ENCODE measurements at places on chromosomes 16 and 17.

GRCh38 chr17:9527788-9528187 is 47.8 kb downstream of the STX8 start:
- DNase-seq, result no peak

- DNase-seq, result no peak
Observed at GRCh38 chr17:76076146-76076764, 1.7 kb downstream of the GALR2 start.

DNA sequence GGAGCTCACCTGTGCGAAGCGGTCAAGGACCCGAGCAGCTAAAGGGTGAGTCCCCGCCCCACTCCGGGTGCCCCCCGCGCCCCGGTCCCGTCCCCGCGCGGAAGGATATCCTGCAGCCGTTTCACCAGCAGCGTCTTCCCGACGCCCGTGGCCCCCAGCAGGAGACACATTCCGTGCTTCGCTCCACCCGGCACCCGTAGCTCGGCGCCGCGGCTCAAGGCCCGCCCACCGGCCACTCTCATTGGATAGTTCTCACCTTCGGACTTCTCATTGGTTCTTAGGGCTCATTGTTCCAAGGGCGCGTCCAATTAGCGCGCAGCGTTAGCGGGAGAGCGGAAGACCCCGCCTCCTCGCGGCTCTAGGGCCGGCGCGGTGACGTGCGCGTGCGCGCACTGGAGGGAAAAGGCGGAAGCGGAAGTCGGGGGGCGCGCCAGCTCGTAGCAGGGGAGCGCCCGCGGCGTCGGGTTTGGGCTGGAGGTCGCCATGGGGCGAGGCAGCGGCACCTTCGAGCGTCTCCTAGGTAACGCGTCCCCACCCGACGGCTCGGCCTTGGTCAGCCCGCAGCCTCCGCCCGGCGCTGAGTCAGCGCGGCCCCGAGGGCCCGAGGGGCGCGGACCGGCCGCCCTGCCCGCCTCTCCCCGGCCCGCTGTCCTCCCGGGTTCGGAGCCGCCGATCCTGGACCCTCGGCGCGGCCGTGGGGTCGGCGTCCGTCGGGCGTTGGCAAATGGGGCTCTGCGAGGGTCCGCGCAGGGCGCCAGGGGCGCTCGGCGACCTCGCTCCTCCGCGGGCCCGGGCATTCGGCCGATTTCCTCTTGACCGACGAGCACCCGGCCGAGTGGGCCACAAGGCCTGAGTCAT is at the start of the genes ARL16 and HGS:
ARL16 (minus strand) TSS at position 214 of the 858 bp plus-strand sequence; CDS start at position 170, 44 bp downstream.
HGS (plus strand) TSS at position 428 of the 858 bp plus-strand sequence; CDS start at position 484, 56 bp downstream.
- DNase-seq, result peak; percentile 100

- DNase-seq, result no peak
Observed at GRCh38 chr17:21039839-21040575, 2.8 kb downstream of the USP22 start.

- peak; percentile 43 for DNase-seq
Observed at GRCh38 chr17:74742153-74742515, 5.1 kb downstream of the RAB37 start.

DNA sequence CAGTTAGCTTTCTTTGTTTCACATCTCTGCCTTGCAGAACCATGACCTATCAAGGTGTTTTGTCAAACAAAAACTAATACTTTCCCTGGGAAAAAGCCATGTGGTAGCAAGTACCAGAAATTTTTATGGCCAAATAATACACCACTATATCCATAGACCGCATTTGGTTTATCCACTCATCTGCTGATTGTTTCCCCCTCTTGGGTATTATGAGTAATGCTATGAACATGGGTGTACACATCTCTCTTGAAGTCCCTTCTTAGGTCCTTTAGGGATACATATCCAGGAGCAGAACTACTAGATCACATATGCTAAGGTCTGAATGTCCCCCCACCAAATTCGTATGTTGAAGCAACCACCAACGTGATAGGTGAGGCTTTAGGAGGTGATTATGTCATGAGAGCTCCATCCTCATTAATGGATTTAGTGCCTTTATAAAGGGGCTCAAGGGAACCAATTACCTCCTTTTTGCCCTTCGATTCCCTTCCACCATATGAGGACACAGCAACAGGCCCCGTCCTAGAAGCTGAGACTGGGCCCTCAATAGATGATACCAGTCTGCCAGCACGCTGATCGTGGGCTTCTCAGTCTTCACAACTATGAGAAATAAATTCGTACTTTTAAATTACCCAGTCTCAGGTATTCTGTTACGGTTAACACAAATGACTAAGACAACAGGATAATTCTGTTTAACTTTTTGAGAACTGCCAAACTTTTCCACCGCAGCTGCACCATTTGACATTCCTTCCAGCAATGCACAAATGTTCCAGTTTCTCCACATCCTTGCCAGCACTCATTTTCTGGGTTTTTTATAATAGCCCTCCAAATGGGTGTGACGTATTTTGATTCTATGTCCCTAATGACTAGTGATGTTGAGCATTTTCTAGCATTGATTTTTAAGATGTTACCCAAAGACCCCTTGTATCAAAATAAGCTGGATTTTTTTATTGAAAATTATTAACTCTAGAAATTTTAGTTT is 30.0 kb downstream of the SIAH1 start:
- no peak for DNase-seq

DNA sequence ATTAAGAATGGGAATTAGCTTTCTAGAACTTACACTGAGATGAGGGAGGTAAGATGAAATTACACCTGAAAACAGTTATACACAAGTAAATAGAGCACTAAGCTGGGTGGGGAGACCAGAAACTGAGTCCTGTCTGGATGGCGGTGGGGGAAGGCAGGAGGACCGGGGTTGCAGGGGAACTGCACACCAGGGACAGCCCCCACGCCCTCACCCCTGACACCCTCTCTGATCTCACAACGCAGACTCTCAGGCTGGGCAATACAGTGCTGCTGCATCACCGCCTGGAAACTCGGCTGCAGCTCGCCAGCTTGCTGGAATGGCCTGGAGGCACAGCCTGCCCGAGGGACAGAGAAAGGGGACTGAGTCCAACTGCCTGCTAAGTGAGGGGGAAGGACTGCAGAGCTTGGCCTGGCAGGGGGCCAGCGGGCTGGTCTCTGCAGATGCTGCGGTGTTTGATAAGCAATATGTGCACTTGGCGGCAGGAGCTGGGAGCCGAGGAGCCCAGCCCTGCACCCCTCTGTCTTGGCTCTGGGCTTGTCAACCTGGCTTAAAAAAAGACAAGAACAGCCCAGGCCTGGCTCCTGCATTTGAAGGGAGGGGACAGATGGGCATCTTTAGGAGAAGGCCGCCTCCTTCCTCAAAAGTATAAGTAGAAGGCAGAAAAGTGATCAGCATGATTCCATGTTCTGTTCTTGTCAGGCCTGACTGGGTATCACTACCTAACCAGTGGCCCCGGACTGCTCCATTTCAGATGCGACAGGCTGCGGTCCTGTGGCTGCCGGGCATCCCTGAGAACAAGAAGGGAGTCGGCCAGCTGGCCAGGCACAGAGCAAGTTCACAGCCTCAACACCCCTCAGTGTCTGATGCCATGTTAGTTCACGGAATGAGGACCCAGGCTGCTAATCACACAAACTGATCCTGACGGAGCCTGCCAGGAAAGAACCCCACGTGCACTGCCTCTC is 30.2 kb downstream of the SPHK1 start:
- DNase-seq, result no peak

- no peak for DNase-seq
Observed at GRCh38 chr16:62664566-62664965, 628.3 kb upstream of the CDH8 start.

- no peak for DNase-seq
Observed at GRCh38 chr17:46171939-46172338, 21.3 kb downstream of the KANSL1 start.

DNA sequence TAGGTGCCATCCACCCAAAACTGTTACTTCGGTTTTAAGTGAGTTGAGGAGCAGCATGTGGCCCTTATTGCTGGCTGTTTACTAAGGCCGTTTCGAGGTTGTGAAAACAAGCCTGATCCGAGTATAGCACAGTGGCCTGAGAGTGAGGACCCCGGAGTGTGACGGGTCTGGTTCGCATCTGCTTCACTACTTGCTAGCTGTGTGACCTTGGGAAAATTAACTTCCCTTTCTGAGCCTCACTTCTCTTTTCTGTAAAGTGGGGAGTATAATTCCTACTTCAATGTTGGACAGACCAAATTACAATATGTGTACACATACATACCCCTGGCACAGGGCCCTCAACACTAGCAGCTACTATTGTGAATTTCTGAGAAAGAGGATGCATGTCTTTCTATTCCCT is 11.7 kb upstream of the HEATR6 start:
- peak; percentile 74 for DNase-seq

DNA sequence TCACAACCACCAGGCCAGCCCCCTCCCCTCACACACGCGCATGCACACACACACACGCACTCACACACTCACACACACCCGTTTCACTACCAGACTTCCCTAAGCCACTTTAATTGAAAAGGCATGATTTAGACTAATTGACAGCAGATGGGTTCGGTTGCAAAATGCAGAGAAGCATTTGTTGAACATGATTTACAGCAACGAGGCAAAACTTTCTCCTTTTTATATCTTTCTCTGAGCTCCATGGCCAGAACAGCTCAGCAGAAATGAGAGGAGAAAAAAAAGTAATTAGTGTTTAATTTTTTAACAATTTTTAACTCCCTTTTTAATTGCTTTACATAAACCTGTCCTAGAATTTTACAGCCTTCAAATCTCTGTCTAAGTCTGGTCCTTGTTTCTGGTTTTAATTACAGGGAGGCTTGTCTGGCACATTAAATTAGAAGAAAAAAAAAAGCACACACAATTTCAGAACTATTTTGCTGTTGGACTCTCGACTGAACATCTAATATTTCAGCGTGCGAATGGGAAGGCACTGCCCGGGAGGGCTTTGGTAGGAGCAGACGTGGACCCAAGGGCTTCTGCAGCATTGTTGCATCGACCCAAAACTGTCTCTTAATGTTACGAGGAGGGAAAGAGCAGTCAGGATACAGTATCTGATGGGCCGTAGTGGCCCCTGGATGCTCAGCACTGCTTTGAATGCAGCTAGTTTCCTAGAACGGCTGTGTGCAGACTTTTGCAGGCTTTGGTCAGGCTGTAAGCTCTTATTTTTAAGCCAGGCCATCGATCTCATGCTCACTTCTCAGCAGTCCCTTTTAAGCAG is 255.9 kb downstream of the SOX9 start:
- DNase-seq, result no peak

Measured in inflammatory macrophage (primary cell).